ENCODE measurements at places on chromosomes 1 and 21.

DNA sequence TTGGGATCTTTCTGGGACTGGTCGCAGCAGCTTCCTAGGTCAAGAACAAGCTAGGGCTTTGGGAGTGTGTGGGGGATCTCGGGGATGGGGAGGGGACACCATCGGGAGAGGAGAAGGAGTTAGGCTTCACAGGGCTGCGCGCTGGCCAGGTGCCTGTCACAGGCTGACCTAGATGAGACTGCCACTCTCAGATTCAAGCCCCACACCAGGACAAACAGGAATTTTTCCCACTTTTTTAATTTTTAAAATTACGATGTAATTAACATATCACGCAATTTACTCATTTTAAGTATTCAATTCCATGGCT is 180.6 kb downstream of the CAMTA1 start:
- DNase-seq, result no peak

GRCh38 chr1:107389410-107390396 is 248.9 kb downstream of the NTNG1 start:
- no peak for DNase-seq

DNA sequence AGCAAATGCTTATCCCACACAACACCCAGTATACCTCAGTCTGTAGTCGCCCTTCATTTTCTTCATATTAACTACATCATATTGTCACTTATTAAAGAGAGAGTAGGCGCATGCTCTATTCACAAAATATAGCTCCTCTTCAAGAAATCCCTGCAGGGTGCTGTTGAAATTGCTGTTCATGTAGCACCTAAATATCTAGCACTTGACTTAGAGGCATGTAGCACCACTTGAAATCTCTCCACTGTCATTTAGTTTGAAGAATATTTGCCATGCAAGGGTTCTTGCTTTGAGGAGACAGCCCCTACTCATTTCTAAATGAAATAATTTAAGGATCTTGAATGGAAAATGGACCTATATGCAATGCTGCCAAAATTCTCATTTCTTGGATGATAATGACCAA is 20.9 kb upstream of the LRRC8B start:
- DNase-seq, result no peak

DNA sequence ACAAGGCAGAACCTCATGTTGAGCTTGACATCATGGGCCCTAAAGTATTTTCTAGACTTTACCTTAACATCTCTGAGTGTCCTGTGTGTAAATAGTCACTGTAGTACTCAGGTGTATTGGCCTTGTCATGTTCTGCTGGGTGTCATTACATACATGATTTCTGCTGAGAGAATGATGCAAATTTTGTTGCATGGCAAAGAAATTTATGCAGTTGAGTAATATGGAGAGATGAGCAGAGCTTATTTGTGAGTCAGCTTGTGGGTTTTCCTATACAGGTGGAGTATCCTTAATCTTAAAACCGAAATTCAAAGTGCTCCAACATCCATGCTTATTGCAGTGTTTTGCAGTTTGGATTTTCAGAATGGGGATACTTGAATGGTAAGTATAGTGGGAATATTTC is 36.6 kb downstream of the RGL1 start:
- no peak for DNase-seq

DNA sequence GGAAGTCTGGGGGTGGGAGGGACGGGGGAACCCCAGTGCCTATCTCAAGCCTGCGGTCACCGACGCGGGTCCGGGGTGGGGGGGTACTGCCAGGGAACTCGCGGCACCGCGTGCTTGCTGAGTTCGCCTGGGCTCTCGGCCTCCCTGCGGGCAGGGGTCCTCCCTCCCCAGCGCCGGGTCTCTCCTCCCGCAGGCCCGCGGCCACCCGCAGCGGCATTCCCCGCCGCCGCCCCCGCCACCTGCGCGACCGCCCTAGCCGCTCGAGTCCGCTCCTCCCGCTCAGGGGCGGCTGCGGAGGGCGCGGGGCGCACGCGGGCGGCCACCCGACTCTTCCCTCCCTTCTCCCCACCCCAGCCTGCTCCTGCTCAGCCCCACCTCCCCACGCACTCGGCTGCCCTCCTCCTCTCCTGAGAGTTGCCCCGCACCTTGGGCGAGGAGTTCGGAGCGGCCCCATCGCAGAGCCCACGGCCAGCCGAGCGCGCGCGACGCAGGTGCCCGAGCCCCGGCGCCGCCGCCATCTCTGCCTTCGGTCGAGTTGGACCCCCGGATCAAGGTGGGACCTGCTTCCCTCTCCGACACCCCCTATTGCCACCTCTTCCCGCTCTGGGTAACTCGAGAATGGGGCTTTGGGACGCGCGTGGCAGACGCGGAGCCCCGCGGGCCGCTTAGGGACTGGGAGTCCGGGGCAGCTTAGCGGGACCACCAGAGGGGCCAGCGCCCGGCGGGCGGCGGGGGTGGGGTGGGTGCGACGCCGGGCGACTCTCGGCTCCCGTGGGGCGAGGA is 105.0 kb downstream of the LEPR start:
- no peak for DNase-seq
